ENCODE measurements at places on chromosomes 13 and 19.

DNA sequence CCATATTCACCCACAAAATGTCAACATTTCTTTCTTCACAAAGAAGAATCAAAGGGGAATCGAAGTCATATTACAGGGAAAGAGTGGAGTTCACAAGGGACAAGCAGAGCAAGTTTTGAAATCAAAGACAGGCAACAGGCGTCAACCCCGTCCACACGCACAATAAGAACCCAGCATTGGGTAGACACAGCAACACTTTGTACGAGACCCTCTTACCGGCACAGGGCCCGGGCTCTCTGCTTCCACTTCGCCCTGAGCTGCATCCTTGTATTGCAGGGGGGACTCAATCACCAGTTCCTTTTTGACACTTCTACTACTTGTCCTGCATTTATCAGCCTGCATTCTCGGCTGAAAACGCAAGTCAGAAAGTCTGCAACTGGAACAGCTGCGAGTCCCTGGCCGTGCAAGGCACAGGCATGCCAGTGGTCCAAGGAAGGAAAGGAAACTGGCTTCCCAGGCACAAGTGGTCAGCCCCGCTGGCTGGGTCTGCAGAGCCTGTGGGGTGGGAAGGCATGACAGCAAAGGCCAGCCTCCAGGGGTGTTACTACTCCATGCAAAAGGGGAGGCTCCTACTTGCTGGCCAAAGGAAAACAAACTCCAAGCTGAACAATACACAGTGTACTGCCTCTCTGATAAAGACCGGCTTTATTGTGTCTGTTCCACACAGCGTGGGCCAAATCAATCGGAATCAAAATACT is at the start of gene DOCK9:
DOCK9 (minus strand) TSS at position 497 of the 698 bp plus-strand sequence; CDS start at position 342, 155 bp downstream.
- no peak for DNase-seq

DNA sequence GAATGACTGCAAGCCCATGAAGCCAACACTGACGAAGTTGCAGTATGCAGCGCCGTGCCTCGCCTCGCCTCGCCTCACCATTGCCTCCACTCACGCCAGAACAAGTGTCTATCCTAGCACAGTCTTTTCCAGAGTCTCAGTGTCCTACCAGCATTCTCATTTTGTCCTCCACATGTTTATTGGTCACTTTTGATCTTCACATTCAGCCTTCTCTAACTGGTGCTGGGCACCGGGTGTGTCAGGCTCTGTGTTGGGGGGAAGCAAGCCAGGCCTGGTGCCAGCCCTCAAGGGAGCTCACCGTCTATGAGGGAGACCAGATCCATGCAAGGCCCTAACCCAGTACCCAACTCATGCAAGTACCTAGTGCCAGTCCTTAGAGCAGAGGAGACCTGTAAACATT is 69.7 kb upstream of the GPR183 start:
- no peak for DNase-seq

GRCh38 chr19:51811344-51811743 is 16.4 kb downstream of the FPR3 start:
- no peak for DNase-seq

DNA sequence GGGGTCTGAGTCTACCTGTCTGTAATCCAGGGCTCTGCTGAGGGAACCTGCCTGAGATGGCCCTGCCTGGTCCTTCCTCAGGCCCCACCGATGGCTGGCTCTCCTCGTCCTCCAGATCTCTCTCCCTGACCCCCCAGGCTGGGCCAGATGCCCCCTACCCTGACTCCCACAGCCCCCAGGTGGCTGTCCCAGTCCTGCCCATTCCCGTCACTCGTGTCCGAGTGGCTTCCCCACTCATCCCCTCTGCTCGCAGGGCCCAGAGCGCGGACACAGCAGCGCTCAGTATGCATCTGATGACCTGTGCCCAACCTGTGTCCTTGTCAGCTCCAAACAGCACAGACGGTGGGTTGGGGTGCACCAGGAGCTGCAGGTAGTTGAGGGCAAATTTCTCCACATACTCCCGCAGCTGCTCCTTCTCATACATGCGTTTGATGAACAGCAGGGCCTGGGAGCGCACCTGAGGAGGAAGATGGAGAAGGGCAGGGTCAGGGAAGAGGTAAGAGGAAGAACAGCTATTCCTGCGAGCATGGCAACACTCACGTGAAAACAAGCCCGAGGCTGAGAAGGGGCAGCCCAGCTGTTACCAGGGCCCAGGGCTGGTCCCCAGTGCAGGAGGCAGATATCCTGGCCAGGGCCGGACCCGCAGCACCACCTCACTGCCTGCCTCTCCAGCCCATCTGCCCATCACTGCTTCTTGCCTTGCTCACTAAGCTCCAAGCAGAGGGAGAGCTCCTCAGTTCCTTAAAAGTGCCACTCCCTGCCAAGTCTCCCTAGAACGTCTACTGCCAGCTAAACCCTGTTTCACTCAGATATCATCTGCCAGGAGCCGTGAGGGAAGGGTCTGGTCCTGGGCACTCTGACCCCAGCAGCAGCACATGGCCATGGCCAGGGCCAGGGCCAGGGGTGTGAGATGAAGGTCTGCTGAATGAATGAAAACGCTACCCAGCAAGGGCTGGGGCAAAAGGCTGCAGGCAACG is 11.1 kb upstream of the RSPH6A start:
- DNase-seq, result no peak

- DNase-seq, result no peak
These were observed 29.3 kb upstream of the TNFAIP8L1 start for GRCh38 chr19:4609878-4610511.

GRCh38 chr13:112469071-112469745 is 93.1 kb downstream of the SPACA7 start:
- no peak for DNase-seq

- no peak for DNase-seq
These were observed 33.1 kb upstream of the EPHX3 start for GRCh38 chr19:15265214-15265849.

GRCh38 chr13:99972190-99972731 is 694 bp upstream of the ZIC5 start:
- no peak for DNase-seq

- no peak for DNase-seq
These were observed 35.5 kb upstream of the LPAR6 start for GRCh38 chr13:48448285-48448958.

DNA sequence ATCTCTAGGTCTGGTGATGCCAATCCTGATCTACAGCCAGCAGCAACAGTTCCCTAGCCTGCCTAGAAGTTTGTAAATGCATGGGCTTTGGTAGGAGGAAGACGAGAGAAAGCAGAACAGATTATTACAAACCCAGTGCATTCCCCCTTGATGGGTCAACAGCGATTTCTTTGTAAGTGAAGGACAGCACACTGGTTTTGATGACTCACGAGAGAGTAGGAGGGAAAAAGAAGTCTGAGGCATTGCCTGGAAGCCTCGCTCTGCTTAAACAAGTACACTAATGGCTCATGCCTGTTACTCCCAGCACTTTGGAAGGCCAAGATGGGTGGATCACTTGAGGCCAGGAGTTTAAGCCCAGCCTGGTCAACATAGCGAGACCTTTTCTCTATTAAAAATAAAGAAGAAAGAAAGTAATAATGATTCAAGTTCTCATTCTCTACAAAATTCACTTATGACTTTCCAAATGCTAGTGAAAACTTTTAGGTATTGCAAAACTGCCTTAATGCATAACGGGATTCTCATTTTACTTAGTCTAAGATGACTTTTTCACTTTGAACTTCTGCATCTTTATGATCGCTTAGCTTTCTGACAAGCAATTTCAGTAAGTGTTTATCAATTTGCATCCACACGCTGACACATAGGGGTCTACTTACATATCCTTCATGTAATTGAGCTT is 47.7 kb upstream of the USPL1 start:
- no peak for DNase-seq

DNA sequence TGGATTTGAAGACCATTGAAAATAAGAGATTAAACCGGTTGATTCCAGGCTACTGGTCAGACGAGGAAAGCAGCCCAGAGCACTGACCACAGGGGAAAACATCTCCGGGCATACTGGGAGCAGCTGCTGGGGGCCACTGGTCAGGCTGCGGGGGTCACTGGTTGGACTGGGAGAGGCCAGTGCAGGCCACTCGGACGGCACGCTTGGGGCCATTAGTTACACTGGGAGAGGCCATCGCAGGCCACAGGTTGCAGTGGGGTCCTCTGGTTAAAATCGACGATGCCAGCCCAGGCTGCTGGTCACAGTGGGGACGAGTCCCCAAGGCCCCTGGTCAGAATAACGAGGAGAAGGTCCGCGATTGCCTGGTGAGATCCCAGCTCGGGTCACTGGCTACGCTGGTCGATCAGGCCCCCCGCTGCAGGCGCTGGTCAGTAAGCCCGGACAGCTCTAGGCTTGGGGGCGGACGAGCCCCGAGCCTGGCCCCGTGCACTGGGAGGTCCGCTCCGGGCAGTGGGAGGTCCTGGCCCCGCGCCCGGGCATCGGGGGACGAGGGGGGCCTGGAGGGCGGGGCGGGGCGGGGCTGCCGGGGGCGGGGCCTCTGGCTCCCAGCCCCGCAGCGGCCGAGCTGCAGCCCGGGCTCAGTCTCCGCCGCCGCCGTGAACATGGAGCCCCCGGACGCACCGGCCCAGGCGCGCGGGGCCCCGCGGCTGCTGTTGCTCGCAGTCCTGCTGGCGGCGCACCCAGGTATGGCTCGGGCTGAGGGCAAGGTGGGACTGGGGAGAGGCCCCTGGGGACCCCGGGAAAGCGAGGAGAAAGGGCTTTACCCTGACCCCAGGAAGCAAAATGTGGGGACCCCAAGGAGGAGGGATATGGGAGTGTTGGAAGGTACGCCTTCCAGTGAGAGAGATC is at the start of gene BCAM:
BCAM (plus strand) TSS at position 641 of the 909 bp plus-strand sequence; CDS start at position 663, 22 bp downstream.
- DNase-seq, result no peak

GRCh38 chr13:52760077-52760476 is 20.5 kb upstream of the CNMD start:
- no peak for DNase-seq

DNA sequence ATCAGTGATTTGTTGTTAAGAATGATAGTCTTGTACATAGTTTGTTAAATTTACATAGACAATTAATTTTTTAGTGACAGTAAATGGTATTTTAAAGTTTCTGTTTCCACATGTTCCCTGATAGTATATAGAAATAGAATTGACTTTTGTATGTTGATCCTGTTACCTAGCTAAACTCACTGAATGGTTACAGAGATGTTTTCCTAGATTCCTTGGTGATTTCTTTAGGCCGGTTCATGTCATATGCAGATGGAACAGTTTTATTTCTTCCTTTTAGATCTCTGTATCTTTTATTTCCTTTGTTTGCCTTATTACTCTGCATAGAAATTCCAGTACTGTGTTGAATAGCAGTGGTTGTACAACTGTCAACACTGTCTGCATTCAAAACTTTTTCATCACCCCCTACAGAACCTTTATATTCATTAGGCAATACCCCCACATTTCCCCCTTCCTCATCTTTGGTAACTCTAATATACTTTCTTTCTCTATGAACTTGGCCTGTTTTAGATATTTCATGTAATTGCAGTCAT is 86.3 kb downstream of the NBEA start:
- DNase-seq, result no peak

DNA sequence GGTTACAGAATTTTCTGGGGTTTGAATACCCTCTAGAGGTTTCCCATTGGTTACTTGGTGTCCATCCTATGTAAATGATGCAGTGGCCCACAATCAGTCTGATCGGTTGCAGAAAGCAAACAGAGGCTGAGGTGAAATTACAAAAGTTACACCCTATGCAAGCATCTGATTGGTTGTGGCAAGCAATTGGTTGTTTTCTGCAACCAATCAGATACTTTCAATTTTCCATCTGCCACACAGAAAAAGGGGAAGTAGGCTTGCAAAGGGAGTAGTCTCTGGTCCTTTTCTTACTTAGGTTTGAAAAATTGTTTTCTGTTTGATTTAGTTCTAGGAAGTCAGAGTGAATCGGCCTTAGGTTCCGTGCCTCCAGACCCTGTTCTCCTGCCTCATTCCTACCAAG is 93.1 kb downstream of the WTIP start:
- no peak for DNase-seq

DNA sequence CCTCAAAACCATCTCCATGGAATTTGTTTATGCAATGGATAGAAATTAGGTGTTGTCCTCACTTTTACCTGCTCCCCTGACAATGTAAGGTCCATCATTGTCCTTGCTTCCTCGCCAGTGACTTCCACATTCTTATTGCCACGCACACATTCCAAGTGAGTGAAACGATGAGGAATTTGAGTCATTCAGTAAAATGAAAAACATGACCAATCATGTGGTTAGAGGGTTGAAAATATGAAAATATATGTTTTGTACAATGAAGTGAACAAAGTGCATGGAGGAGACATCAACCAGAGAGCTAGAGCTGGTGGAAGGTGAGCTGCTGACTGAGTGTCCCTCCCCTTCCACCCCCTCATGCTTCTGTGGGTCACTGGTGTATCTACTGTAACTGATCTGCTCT is 91.7 kb downstream of the ATP8A2 start:
- DNase-seq, result no peak

- DNase-seq, result no peak
These were observed 24.2 kb downstream of the SH3GL1 start for GRCh38 chr19:4376028-4376670.

DNA sequence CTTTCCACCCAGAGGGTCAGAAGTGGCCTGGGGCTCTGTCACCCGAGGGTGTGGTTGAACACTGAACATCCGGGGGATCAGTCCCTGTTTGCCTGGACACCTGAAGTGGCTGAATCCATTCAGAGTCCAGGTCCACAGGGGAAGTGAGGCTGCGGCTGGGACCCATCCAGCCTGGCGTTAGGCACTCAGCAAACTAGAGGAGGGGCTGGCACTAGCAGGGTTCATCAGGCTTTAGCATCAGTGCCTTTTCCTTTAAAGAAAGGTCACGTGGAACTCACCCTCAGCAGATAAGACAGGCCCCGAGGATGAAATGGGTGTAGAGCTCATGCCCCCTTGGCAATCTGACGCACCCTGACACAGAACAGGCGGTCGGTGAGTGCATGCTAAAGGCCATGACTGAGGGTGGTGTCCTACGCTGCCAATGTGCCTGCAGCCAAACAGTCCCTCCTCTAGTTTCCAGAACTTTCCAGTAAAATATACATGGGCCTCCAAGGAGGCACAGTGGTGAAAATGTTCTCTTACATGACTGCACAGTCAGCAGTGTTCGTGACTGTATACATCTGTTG is 72.4 kb upstream of the ARHGEF7 start:
- DNase-seq, result no peak

GRCh38 chr13:33341861-33342452 is 56.4 kb upstream of the STARD13 start:
- no peak for DNase-seq

- no peak for DNase-seq
These were observed at the start of gene LRRC4B for GRCh38 chr19:50567882-50568727. Gene LRRC4B (minus strand): TSS chr19:50568435. CDS start chr19:50548838, 19,597 bp downstream.

DNA sequence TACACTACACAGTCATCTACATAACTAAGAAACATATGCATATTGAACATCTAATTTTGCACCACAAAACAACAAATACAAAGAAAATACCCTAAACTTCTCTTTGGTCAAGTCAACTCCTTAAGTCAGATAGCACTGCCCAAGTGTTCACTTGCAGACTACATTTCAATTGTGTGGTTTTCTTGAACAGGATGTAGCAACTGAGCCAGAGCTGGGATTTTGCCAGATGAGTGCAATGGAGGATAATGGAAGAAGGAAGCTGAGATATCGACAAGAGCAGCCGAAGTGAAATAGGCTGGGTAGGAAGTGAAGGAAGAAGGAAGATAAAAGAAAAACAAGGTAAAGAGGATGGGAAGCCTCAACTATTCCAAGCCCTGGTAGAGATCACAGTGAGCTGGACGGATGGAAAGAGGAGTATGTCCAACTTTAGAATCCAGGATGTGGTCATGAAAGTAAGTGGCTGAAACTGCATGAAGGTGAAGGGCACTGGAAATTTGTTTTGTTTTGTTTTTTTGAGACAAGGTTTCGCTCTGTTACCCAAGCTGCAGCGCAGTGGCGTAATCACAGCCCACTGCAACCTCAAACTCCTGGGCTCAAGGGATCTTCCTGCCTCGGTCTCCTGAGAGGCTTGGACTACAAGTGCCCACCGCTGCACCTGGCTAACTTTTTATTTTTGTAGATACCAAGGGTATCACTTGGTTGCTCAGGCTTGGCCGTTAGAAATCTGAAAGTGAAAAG is 15.0 kb downstream of the NUFIP1 start:
- DNase-seq, result no peak
